ENCODE measurements at places on chromosomes 12 and 14. TPM values are rescaled to one million over a fixed set of nuclear protein-coding genes. Genes with fewer than 3 reads are reported as not detected.

DNA sequence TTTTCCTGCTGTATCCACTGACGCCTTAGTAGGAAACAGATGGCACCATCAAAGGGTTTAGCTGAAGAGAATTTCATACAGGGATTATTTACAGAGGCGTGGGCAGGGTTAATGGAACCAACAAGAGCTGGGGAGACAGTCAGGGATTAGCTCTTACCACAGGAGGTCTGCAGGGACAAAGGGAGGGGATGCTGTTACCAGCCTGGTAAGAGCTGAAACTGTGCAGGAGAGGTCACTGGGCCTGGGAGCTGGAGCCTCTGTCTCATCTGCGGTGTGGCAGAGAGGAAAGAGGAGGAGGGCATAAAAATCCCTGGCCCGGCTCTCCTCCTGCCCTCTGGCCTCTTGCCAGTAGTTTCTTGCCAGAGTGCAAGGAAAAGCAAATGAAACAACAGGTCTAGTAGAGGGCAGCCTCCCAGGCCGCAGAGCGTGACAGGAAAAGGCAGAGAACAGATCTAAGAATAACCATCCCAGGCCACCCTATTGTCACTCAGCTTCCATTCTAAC is 18.9 kb upstream of the POC1B start:
- no peaks in the 10 kb centered on the region for H3K36me3 ChIP-seq
- H3K27me3 ChIP-seq: no peaks in the 10 kb centered on the region
- peaks cover 17% of the 10 kb centered on the region for H3K4me1 ChIP-seq
- H3K27ac ChIP-seq: no peak overlapping the region

- peaks cover 4% of the 10 kb centered on the region for H3K4me1 ChIP-seq
- no peaks in the 10 kb centered on the region for H3K36me3 ChIP-seq
- no peak for DNase-seq
- H3K4me3 ChIP-seq: no peak overlapping the region
- no peaks in the 10 kb centered on the region for H3K27me3 ChIP-seq
- H3K27ac ChIP-seq: no peak overlapping the region
Measured at GRCh38 chr12:65695113-65695865, 129.0 kb upstream of the HMGA2 start.

- H3K36me3 ChIP-seq: no peaks in the 10 kb centered on the region
- no peak overlapping the region for H3K4me3 ChIP-seq
- H3K27ac ChIP-seq: no peak overlapping the region
- peaks cover 15% of the 10 kb centered on the region for H3K4me1 ChIP-seq
Measured at GRCh38 chr12:83185241-83185640, 498.5 kb downstream of the TMTC2 start.

DNA sequence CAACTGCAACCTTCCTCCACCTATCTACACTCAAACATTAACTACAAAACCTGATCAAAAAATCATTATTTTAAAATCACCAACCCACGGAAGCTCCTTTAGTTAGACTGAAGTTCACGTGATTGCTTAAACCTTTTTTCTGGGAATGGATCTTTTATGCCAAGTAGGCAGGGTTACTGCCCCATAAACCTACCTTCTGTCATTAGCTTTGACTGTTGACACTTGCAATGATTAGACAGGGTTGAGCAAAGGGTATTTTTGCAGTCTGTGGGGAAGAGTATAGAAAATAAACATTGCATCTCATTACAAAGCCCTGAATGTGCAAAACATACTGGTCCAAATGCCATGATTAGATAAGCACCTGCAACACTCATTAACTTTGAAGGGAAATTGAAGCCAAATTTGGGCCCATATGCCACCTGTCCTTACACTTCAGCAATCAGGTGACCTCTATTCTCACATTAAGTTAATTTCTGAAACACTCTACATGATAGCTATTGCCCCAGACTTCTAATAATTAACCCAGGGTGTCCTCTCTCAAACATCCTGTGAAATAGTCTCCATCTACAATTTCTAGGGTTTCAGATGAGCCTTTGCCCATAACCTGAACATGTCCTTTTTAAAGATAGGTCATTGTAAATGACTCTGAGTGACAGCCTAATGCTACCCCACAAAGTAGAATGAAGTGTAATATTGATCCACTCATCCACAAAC is 156.0 kb upstream of the PLEKHG7 start:
- H3K4me1 ChIP-seq: peaks cover 53% of the 10 kb centered on the region
- no peaks in the 10 kb centered on the region for H3K27me3 ChIP-seq
- no peak overlapping the region for H3K4me3 ChIP-seq
- H3K36me3 ChIP-seq: peaks cover 1% of the 10 kb centered on the region
- DNase-seq: no peak
- H3K27ac ChIP-seq: peak overlapping the region; percentile 90

The ZFHX2 gene
- total RNA-seq: 16.4 TPM

GRCh38 chr12:106776897-106777296 is 2.4 kb downstream of the RIC8B start:
- H3K27ac ChIP-seq: no peak overlapping the region
- peaks cover 24% of the 10 kb centered on the region for H3K4me1 ChIP-seq
- H3K4me3 ChIP-seq: no peak overlapping the region
- H3K36me3 ChIP-seq: peaks cover 2% of the 10 kb centered on the region

DNA sequence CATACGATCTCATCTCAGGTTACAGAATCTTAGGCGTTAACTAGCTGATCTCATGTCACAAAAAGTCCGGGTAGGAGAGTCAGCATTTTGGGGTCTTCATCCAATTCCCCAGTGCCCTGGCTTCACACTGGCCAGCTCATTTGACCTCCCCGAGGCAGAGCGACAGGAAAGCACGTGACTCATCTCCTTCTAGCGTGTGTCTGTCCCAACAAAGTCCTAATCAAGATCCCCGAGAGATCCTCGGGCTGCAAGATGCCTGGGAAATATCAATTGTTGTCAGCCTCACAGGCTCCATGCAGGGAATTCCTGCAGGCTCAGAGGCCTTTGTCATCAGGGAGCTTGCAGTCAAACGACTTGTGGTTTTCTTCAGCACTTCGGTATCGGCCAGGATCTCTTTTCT is 57.5 kb downstream of the ZNF664 start:
- no peak for DNase-seq
- H3K27me3 ChIP-seq: no peaks in the 10 kb centered on the region
- no peaks in the 10 kb centered on the region for H3K36me3 ChIP-seq
- H3K4me1 ChIP-seq: peaks cover 3% of the 10 kb centered on the region

DNA sequence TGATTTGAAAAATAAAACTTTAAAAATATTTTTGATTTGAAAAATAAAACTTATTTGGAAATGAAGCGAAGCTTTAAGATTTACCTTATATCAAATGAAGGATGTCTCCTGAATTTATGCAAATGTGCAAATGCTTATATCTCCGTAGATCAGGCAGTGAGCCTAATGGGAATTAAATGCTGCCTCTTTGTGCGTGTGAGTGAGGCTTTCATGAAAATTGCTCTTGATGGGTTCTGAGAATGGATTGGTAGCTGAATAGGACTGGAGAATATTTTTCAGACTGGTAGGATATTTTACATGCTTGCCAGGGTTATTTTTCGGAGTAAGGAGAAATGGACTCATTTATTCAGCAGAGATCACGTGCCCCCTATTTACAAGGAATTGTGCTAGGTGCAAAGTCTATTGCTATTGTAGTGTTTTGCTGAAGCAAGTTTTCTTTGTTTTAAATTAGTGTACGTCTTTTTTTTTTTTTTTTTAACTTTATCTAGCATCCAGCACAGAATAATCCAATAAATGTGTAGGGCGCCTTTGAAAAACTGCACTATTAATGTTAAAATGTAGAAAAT is 2.4 kb downstream of the VRK1 start:
- no peak for DNase-seq
- no peak overlapping the region for H3K27ac ChIP-seq
- no peaks in the 10 kb centered on the region for H3K27me3 ChIP-seq
- peaks cover 13% of the 10 kb centered on the region for H3K4me1 ChIP-seq

DNA sequence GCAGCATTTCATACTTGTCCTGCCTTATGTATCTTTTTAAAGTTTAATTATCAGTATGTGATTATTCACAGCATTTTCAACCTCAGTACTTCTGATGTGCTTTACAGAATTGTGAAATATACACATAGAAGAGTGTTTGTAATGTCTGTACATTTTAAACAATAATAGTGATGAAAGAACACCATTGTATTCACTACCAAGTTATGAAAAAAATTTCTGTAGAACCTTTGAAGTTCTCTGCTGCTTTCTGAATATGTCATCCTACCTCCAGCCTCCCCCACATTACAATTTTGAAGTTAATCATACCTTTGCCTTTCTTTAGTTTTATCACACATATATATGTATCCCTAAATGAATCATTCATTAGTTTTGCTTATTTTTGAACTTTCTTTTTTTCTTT is 24.8 kb downstream of the FRMD6 start:
- peaks cover 13% of the 10 kb centered on the region for H3K4me1 ChIP-seq
- H3K27ac ChIP-seq: no peak overlapping the region
- DNase-seq: no peak
- H3K27me3 ChIP-seq: no peaks in the 10 kb centered on the region

DNA sequence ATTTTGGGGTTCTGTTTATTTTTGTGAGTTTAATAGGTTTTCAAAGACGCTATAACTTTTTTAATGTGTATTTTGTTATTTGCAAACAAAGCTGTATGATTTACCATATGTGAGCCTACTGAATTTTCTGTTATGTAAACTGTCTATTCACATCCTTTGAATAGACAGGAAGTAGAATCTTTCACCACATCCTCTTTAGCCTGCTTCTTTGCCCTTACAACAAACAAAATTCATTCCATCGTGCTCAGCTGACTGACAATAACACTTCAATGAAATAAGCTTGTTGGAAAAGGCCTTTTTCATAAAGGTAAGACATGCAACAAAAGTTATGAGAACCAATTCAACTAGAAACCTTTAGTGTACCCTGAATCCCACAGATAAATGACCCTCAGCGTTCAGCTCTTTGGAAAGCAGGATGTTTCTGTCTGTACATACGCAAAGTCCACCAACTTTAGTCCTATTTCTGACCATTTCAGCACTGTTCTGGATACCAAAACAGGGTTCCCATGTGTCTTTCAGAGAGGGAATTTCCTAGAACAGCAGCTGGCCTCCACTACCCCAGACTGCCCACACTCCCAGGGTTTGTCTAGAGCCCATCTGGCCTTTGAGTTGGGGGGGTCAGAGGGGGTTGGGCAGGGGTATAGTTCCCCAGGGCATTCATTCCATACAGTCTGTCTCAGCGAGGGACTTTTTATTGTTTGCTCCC is 71.3 kb downstream of the DUSP6 start:
- H3K4me3 ChIP-seq: no peak overlapping the region
- no peak for DNase-seq
- no peaks in the 10 kb centered on the region for H3K36me3 ChIP-seq
- no peaks in the 10 kb centered on the region for H3K27me3 ChIP-seq

The PRKCH gene
- 4.5 TPM for total RNA-seq

The C1R gene
- total RNA-seq: 10.2 TPM

- DNase-seq: no peak
- no peaks in the 10 kb centered on the region for H3K27me3 ChIP-seq
- H3K4me1 ChIP-seq: peaks cover 12% of the 10 kb centered on the region
- peaks cover 8% of the 10 kb centered on the region for H3K36me3 ChIP-seq
- peak overlapping the region; percentile 6 for H3K27ac ChIP-seq
Measured at GRCh38 chr12:11743423-11744409, 94.2 kb downstream of the ETV6 start.

DNA sequence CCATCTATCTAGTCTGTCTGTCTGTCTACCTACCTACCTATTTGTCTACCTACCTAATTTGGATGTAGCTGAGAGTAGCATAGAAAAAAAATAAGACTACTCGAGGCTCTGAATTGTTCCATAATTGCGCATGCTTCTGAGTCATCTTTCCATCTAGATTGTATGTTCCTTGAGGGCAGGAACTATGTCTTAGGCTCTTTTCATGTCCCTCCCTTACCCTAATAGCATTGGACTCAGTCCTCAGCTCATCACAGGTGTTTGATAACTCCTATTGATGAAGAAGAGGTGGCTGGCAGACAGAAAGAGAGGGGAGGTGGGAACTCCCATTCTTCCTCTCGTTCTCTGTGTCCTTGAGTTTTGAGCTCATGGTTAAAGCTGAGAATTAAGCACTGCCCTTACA is 263.7 kb downstream of the TTC6 start:
- no peaks in the 10 kb centered on the region for H3K4me1 ChIP-seq
- no peaks in the 10 kb centered on the region for H3K27me3 ChIP-seq
- DNase-seq: no peak
- H3K4me3 ChIP-seq: no peak overlapping the region
- peaks cover 12% of the 10 kb centered on the region for H3K36me3 ChIP-seq

The TPH2 gene
- not detected for total RNA-seq

The REP15 gene
- total RNA-seq: 3.0 TPM

GRCh38 chr12:102567031-102567985 is 86.9 kb upstream of the IGF1 start:
- H3K4me1 ChIP-seq: peaks cover 7% of the 10 kb centered on the region
- no peak for DNase-seq
- no peaks in the 10 kb centered on the region for H3K36me3 ChIP-seq
- H3K4me3 ChIP-seq: no peak overlapping the region

The GALNT6 gene
- total RNA-seq: 3.7 TPM

- H3K4me3 ChIP-seq: peak overlapping the region; percentile 58
- peaks cover 51% of the 10 kb centered on the region for H3K4me1 ChIP-seq
- peak; percentile 24 for DNase-seq
- H3K27me3 ChIP-seq: no peaks in the 10 kb centered on the region
- peaks cover 7% of the 10 kb centered on the region for H3K36me3 ChIP-seq
Measured at GRCh38 chr14:76828339-76829012, 2.3 kb downstream of the LRRC74A start.

The CLEC1B gene
- total RNA-seq: not detected

The AQP2 gene
- total RNA-seq: 0.29 TPM

DNA sequence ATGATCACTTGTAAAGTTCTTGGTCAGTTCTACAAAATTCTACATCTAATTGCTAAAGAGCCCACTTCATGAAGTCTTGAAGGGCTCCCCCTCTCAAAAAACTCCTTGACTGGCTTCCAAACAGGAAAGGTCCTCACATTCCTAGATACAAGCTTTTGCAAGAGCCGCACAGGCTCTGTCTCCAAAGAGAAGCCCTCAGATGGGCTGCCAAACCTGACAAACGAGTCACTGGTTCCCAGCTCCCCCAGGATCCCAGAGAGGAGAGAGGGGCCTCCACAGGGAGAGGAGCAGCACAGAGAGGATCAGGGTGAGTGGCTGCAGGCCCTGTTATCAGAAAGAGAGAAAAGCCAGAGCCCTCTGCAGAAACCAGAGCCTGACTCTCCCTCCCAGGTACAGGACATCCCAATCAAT is 5.8 kb downstream of the NID2 start:
- no peak for DNase-seq
- H3K4me1 ChIP-seq: peaks cover 7% of the 10 kb centered on the region
- H3K27ac ChIP-seq: no peak overlapping the region
- H3K4me3 ChIP-seq: no peak overlapping the region
- peaks cover 53% of the 10 kb centered on the region for H3K27me3 ChIP-seq

GRCh38 chr14:100608586-100609330 is 21.5 kb upstream of the BEGAIN start:
- H3K4me3 ChIP-seq: no peak overlapping the region
- no peak overlapping the region for H3K27ac ChIP-seq
- no peaks in the 10 kb centered on the region for H3K4me1 ChIP-seq
- H3K36me3 ChIP-seq: no peaks in the 10 kb centered on the region

The GSG1 gene
- total RNA-seq: 0.80 TPM

DNA sequence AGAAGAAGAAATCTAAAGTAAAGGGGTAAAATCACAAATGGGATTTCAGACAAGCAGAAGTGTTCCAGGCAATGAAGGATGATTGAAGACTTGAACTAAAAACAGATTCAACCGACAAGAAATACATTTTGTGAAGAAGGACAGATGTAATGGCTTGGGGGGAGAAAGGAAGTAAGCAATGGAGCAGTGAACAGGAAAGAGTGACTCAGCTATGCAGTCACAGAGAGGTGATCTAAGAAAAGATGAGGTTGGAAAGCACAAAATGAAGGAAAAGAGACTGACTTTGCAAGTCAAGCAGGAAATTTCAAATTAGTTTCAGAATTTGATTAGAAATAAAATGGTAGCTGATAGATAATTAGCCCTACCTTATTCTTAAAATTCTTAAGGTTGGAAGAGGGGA is 66.5 kb downstream of the PUS7L start:
- no peaks in the 10 kb centered on the region for H3K36me3 ChIP-seq
- no peaks in the 10 kb centered on the region for H3K27me3 ChIP-seq
- DNase-seq: no peak
- H3K27ac ChIP-seq: no peak overlapping the region

Data from progenitor cell of endocrine pancreas (in vitro differentiated cells).